Thymus (tissue), 14 donors: ENCODE measurements at places on chromosomes 1 and 21. TPM values are rescaled to one million over a fixed set of nuclear protein-coding genes. Genes with fewer than 3 reads are reported as not detected.

- no peak for DNase-seq
Measured at GRCh38 chr1:971751-972506, 5.6 kb downstream of the PLEKHN1 start.

- DNase-seq: peak; percentile 49
Measured at GRCh38 chr21:31394309-31394708, 50.2 kb upstream of the TIAM1 start.

- DNase-seq: no peak
Measured at GRCh38 chr1:201617157-201617556, 78.2 kb downstream of the NAV1 start.

- no peak for DNase-seq
Measured at GRCh38 chr1:178594133-178594532, 81.2 kb downstream of the TEX35 start.

GRCh38 chr1:201015551-201016091 is 7.9 kb downstream of the KIF21B start:
- DNase-seq: peak; percentile 27

GRCh38 chr1:102550729-102551384 is 554.1 kb upstream of the OLFM3 start:
- no peak for DNase-seq

- no peak for DNase-seq
Measured at GRCh38 chr1:165355977-165356811, at the start of gene LMX1A. TSS of gene LMX1A (minus strand) at chr1:165356715. CDS start at chr1:165355559, 1,156 bp downstream.

- no peak for DNase-seq
Measured at GRCh38 chr1:48610628-48611542, 138.9 kb upstream of the SPATA6 start.

- no peak for DNase-seq
Measured at GRCh38 chr1:216617081-216617875, 106.0 kb downstream of the ESRRG start.

DNA sequence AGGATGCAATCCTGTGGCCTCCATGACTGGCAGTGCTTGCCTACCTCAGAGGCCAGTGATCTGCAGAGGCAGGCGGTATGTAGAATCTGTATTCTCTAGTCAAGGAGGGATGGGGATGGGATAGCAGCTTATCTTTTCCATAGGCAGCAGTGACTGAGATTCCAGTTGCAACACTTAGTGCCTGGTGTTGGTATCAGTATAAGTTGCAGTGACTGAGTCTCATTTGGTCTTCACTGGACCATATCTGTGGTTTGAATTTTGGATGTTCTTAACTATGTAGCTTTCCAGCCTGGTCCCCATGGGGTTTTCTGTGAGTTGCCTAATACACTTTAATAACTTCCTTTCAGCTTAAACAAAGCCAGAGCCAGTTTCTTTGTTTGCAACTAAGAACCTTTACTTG is 16.5 kb downstream of the DYRK1A start:
- DNase-seq: no peak

GRCh38 chr1:114554577-114554976 is 26.8 kb downstream of the BCAS2 start:
- DNase-seq: no peak

DNA sequence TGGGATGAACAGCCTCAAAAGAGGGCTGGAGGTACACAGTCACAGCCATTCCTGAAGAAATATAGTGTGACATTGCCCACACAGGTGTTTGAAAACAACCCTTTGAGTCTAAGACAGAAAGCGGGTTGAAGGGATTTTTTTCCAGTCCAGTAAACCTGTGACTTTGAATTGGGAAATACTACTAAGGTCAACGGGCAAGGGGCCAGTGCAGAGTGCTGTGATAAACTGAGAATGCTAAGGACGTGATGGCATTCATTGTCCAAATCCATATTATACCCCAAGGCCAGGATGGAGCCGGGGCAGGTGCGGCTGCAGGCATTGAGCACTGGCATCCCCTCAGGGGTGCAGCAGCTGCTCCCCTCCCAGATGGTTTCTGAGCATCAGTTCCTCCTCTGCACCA is 36.6 kb downstream of the KIAA0040 start:
- DNase-seq: no peak

- DNase-seq: no peak
Measured at GRCh38 chr1:225828706-225829345, 18.9 kb downstream of the EPHX1 start.

GRCh38 chr1:229094476-229095311 is 176.2 kb upstream of the RAB4A start:
- no peak for DNase-seq

DNA sequence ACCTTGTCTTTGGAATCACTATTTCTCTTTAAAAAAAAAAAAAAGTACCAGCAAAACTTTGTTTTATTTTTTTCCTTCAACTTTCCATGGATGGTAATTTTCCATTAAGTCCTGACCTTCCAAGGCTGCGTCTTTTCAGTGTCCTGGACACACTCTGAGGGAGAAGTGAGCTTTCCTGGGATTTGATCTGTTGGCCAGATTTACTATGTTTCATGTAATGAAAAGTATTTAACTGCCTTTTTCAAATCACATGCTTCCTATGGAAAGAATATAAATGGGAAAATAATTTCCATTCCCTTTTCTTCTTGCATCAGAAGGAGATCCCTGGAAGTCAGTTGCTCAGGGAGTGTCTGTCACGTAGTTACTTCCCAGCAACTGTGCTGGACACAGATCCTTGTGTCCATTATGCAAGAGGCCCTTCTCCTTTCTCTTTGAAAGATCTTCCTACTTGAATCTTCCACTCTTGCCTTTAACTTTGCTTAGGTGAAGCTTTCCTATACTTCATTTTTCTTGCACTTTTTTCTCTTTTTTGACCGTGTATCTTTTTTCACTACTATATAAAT is 59.3 kb downstream of the CENPF start:
- no peak for DNase-seq

- DNase-seq: no peak
Measured at GRCh38 chr1:109931189-109931731, 20.6 kb downstream of the CSF1 start.

DNA sequence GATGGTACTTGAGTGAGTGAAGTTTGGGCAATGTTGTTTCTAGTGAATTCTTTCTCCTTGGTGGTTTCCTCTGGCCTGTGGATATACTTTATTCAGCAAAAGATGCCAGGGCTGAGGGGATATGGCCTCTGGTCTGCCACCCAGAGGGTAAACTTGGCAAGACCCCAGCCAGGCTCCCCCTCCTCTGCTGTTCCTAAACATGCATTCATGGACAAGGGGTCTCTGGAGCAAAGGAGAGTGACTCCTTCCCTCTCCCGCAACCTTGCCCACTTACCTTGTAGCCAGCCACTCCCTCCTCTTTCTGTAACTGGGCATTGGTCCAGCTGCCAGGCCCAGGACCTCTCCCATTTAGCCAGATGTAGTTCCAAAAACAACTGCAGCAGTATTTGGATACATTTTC is 43.8 kb downstream of the RUNX3 start:
- DNase-seq: no peak

DNA sequence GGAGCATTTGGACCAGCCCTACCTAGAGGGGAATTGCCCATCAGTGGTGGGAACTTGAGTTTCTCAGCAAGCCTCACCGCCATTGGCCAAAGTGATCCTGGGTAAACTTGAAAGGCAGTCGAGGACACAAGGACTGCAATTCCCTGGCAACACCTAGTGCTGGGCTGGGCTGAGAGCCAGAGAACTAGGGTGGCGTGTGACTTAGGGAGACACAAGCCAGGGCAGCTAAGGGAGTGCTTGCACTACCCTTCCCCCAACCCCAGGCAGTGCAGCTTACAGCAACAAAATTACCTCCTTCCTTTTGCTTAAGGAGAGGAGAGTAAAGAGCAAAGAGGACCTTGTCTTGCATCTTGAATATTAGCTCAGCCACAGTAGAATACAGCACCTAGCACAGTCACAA is 176.9 kb upstream of the PRMT6 start:
- DNase-seq: no peak

DNA sequence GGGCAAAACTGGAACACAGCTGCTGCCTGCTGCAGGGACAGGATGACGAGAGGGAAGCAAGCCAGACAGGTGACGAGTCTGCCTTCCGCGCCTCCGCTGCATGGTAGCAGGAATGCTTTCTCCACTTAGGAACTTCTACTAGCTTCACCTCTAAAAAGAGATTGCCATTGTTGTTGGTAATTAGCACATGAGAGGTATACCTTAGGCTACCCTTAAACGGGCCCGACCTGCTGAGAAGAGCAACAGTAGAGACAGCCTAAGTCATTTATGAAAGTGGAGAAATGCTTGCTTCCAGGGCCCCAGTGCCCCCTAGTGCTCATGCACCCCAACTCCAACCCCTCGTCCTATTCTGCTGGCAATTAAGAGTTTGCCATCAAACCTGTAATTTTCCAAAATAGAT is 96.9 kb upstream of the AKT3 start:
- DNase-seq: no peak

DNA sequence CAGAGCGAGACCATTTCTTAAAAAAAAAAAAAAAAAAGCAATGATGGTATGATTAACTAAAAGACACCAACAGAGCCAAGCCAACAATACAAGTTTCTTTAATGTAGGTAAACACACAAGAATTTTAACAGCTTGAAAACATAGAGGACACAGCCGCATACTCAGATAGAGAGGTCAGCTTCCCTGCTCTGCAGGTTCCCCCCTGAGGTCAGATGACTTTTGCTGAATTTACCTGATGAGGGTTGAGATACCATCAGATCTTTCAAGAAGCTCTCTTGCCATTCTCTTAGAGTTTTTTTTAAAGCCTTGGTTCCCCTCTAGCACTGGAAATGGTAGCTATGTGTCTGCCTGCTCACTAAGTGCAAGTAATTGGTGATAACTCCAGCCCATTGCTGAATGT is 31.1 kb downstream of the BCAS2 start:
- DNase-seq: no peak

DNA sequence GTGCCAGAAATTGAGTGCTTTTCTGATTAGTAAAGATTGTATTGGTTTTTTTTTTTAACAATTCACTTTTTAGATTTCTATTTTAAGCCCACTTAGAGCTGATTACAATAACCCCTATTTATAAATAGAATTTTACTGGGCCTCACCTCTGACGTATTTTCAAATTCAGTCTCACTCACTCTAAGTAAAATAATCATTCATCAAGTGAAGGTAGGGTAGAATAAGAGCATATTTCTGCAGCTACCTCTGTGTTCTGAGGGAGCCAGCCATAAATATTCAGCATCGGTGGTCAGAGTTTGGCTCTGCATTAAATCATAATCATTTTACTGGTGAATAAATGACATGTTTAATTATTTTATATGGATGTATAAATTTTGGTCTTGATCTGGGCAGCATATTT is 95.8 kb upstream of the UBE2U start:
- DNase-seq: no peak

GRCh38 chr1:170114906-170115305 is 30.9 kb upstream of the NTMT2 start:
- DNase-seq: no peak

DNA sequence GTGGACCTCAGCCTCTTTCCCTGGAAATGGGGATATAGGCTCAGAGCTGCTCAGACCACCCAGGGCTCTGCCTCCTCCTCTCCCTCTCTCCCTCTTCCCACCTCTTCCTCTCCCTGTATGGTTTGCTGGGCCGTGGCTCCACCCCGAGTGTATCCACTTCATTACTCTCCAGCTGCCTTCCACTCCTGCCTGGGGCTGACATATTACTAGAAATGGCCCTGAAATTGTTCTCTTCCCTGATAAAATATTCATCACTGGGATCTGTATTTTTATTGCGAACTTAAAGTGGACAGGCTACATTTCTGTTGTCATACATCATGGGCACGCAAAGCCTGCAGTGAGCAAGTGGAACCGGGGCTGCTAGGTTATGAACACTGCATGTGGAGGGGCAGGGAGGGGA is 225.0 kb downstream of the HHAT start:
- DNase-seq: no peak

DNA sequence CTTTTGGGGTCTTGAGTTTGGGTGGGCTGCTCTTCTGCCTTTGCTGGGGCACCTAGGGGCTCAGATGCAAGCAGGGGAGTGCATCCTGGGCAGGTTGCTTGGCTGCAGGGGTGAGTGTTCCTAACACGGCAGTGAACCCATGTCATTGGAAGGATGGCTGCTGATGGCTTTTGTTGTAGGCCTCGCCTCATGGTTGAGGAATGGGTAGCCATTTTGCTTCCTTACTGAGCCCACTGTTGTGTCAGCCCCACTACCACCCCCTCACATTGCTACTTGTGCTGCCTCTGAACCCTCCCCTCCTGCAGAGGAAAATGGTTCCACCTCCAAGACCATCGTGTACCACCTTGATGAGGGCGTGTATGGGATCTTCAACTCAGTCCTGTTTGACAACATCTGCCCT is 16.8 kb downstream of the AZIN2 start:
- DNase-seq: no peak

DNA sequence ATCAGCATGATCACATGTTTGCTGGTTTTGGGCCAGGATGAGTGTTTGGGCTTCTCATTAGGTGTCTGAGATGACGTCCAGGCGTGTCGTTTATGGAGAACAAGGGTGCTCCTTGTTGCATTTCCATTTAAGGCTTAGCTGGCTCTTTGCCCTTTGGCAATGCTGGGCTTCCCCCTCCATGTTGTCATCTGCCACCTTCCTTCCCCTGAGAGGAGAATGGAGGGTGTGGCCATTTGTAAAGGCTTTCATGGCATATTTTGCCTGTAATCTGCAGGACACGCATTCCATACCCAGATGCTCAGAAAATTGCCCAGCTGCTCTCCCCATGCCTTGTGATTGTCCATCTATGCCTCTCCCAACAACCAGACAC is 27.7 kb downstream of the PKP1 start:
- DNase-seq: no peak

- no peak for DNase-seq
Measured at GRCh38 chr1:204902671-204903070, 32.0 kb downstream of the NFASC start.

DNA sequence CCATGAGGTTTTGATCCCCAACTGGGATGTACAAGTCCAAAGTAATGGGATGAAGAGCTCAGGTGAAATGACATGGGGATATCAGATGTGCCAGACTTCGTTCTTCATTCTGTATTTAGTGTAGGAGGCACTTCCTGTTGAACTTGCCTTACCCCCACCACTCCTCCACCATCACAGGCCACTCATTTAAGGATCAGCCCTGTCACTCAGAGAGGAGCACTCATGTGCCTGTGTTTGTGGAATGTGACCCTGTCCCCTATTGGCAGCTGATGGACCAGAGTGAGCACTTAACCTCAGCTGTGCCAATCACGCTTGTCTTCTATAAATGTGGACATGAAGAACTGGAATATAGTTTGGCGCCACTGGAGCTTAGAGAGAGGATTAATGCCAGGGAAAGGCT is 91.4 kb upstream of the CTTNBP2NL start:
- no peak for DNase-seq

Gene KPRP
- total RNA-seq: not detected

Gene CYP4A11
- total RNA-seq: not detected

Gene OPRD1
- 0.05 TPM for total RNA-seq

Gene RXFP4
- total RNA-seq: not detected

Gene PADI2
- 1.4 TPM for total RNA-seq

Gene NUF2
- total RNA-seq: 45.8 TPM

Gene BCAN
- total RNA-seq: 0.24 TPM

Gene KCNJ9
- 0.05 TPM for total RNA-seq

Gene CR1L
- 0.85 TPM for total RNA-seq

Gene GLIS1
- total RNA-seq: 0.05 TPM

Gene SPRR2E
- not detected for total RNA-seq

Gene LEMD1
- total RNA-seq: 0.24 TPM

Gene RAVER2
- total RNA-seq: 10.8 TPM

Gene RHOC
- 78.2 TPM for total RNA-seq

Gene OR2L3
- total RNA-seq: not detected

Gene CORT
- 0.24 TPM for total RNA-seq

Gene DNAJC6
- total RNA-seq: 1.2 TPM

Gene MYOM3
- total RNA-seq: 1.5 TPM

Gene USH2A
- total RNA-seq: 0.09 TPM
